Choroid plexus epithelial cell (primary cell): ENCODE measurements at places on chromosomes 1 and 21.

GRCh38 chr1:218846181-218846580 is 327.5 kb upstream of the LYPLAL1 start:
- no peak for DNase-seq

DNA sequence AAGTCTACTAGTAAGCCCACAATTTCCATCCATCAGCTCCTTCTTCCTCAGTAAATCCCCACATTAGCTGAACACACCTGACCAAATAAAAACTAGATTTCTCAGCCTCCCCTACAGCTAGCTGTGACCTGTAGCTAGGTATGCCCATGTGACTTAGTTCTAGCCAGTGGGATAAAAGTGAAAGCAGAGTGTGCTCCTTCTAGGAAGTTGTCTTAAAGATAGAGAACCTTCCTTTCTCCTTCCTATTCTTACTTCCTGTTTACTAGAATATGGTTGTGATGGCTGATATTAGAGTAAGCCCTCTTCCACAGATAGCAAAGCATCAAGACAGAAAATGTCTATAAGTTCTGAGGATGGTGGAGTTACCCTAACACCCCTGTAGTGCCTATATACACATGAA is 67.0 kb downstream of the PIK3R3 start:
- DNase-seq: no peak

DNA sequence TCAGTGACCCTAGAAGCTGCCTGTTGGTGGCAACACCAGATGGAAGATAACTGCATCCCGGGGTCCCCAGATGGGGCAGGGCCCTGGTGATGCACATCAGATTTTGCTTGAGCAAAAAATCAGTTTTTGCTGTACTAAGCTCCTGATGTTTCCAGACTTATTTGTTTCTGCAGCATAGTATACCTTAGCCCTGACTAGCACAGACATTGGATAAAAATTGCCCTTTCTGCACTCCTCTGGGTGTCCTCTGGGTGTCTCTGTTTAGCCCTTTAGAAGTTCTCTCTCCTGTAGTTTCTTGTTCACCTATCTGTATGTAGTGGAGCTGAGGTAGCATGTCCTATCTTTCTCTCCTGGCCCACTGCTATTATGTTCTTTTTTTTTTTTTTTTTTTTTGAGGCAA is 30.3 kb upstream of the PLA2G2C start:
- peak; percentile 29 for DNase-seq

DNA sequence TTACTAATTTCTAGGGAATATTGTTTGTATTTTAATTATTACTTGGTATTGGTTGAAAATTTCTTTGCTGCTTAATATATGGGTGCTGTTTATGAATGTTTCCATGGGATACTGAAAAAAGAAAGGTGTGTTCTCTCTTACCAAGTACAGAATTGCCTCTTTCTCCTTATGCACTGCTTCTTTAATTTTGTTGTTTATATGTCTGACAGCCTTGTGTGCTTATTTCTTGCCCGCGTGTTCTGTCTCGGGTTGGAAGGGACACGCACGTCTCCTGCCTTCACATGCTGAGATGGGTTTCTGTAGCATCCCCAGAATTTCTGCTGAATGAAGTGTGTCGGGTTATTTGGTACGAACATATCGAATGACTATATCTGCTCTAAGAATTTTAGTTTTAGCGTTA is 51.1 kb downstream of the AGPAT3 start:
- no peak for DNase-seq

DNA sequence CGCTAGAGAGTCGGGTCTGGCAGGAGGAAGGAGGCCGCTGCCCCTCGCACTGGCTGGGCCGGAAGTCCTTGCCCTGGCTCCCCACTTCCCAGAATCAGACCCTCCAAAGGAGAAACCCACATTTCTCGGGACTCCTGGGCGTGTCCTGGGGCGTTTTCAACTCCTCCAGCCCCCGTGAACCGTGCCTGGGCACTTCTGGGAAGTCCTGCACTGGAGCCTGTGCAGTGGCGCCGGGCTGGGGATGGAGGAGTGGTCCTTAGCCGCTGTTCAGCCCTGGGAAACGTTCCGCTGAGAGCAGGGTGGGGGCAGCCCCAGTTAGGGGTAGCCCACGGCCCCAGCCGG is 3.0 kb downstream of the IGSF21 start:
- DNase-seq: no peak

DNA sequence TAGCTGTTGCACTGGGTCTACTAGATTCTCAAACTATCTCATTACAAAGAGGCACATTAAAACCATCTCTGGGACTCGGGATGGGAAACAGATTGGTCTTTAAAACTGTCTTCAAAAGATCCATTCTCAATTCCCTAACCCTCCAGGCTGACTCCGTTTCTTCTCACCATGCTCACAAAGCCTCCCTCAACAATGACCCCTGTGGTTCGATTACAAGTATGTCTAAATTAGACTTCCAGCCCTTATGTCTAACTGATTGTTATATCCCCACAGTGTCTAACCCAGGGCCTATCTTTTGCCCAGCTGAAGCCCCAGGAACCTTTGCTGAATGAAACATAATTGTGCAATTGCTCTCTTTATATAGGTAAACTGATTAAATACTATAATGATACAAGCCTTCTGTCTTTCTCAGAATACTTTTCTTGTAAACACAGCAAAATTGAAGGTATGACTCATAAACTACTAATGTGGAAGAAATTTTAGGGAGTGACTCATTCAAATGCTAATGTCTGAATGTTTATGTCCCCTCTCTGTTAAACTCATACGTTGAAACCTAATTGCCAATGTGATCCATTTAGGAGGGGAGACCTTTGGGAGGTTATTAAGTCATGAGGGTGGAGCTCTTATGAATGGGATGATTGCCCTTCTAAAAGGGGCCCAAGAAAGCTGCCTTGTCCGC is 65.6 kb upstream of the DAB1 start:
- DNase-seq: peak; percentile 82

GRCh38 chr1:48841966-48842365 is 65.3 kb upstream of the BEND5 start:
- DNase-seq: no peak

- DNase-seq: no peak
Measured at GRCh38 chr1:100747771-100748170, 28.2 kb downstream of the VCAM1 start.

- DNase-seq: no peak
Measured at GRCh38 chr1:33763406-33763805, 100.5 kb upstream of the HMGB4 start.

- no peak for DNase-seq
Measured at GRCh38 chr21:42545317-42545716, 31.7 kb downstream of the SLC37A1 start.

- DNase-seq: no peak
Measured at GRCh38 chr1:65401612-65402011, 18.9 kb upstream of the LEPR start.

DNA sequence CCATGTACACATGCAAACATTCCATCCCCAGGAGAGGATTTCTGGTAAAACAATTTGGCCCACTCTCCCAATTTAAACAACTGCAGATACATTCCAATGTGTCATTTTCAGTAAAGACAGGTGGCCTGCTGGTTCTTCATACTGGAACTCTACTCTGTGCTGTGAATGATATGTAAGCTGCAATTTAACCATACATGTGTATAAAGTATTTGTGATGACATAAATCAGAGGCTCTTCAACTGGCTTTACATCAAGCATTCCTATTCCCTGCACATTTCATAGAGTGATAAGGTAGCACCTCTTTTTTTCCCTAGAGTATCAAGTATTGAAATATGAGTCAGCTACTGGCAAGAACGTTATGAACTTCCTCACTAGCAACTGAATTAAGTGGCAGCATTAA is 649.5 kb upstream of the ADGRL2 start:
- peak; percentile 48 for DNase-seq

DNA sequence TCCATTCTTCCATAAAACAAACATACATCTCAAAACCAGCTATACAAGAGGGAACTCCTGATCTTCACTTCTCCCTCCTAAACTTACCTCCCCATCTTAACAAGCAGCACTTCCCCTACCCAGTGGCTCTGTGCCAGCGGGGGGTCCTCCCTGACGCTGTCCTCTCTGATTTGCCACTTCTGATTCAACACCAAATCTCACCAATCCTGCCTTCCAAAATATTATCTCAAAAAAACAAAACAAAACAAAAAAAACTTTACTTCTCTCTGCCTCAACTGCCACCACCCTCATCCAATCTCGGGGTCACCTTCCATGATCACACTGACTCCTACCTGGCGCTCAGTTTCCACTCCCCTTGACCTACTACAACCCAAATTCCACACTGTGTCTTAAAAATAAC is 72.8 kb downstream of the SLC45A1 start:
- DNase-seq: no peak

DNA sequence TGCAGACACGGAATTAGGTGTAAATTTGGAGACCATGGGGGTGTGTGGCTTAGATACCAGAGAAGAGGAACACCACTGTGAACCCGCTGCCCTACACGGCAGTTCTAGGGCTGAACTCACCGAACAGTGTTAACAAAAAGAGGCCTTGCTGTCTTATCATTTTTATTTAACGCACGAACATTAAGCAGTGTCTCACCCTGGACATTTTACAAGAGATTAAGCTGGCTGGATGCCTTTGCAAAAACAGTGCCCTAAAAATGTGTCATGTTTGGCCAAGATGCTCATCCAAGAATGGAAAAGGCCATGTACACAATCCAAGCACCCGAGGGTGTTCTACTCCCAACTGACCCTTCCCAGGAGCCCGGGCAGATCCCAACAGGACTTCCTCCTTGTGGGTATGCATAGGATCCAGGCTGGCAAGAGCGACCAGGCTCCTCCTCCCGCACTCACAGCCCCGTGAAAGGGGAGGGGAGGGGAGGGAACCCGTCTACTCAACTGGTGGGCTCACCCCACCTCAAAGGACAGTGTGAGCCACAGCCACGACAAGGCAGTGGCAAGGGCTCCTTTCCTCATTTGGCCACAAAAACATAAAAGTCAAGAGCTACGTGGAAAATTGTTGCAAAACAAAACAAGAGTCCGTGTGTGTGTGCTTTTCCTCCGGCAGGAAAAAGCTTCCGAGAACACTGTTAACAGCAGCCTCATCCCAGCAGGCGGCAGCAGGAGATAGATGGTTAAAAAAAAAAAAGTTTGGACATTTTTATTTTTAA is 20.3 kb downstream of the C2CD2 start:
- DNase-seq: peak; percentile 77

DNA sequence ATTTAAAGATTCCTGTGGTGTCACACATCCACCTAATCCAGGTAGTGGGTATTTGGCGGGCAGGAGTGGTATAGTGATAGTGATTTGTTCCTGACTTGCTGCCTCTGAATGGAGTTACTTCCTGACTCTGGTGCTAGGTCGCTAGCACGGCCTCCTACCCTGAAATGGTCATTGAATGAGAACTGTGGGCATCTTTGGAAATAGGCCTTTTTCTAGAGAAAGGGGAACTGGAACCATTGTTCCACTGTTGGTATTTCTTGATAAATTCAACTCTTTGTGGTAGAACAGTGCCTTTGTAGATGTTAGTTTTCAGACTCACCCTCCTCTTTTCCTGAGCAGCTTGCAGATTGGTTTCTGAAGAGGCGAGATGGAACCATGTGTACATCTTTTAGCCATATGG is 1.5 kb downstream of the QSOX1 start:
- no peak for DNase-seq

DNA sequence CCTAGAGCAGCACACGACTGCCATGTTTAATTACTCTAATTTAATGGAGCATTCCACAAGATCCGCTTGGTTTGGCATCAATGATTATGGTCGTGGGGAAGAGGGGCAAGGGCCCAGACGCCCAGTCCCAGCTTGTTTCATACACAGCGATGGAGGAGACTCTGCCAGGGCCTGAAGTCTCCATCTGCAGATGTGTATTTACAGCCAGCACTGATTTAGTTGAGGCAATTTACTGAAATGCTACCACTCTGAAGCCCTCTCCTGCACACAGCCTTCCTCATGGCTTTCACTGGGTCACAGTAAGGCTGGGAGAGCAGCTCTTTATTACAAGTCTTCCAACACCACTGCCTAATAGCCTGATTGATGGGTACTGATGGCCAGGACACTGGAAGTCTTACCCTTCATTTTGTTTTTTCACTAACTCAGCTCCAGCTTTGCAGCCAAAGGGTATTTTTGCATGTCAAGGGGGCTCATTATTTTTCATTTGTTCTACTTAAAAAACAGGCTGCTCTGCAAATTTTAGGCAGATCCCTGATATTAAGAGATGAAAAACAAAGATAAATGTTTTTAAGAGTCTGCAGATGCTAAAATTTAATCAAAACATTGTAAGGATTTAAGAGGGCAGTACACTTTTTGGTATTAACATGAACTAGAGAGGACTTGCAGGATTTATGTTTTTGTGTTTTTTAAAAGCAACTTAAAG is 236.3 kb downstream of the SIPA1L2 start:
- no peak for DNase-seq

- DNase-seq: peak; percentile 94
Measured at GRCh38 chr1:8197493-8198282, 120.2 kb upstream of the SLC45A1 start.

DNA sequence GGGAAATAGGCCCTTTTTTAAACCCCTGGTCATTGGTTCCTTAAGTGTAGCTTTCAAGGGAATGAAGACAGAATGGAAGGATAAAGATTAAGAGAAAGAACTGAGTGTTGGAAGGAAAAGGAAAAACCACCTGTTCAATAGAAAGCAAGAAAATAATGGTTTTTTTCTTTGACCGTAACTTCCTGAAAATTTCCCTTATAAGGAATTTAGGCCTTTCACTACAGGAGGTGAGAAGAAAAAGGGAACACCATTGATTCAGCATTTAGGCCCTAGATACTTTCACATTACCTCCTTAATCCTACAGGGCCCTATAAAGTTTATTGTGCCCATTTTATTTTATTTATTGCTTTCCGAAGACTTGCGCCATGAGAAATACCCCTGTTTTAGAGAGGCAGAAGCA is 18.9 kb downstream of the KPNA6 start:
- DNase-seq: no peak

- no peak for DNase-seq
Measured at GRCh38 chr1:163774978-163775620, 453.3 kb downstream of the NUF2 start.
